ENCODE measurements at places on chromosomes 1 and 21.

DNA sequence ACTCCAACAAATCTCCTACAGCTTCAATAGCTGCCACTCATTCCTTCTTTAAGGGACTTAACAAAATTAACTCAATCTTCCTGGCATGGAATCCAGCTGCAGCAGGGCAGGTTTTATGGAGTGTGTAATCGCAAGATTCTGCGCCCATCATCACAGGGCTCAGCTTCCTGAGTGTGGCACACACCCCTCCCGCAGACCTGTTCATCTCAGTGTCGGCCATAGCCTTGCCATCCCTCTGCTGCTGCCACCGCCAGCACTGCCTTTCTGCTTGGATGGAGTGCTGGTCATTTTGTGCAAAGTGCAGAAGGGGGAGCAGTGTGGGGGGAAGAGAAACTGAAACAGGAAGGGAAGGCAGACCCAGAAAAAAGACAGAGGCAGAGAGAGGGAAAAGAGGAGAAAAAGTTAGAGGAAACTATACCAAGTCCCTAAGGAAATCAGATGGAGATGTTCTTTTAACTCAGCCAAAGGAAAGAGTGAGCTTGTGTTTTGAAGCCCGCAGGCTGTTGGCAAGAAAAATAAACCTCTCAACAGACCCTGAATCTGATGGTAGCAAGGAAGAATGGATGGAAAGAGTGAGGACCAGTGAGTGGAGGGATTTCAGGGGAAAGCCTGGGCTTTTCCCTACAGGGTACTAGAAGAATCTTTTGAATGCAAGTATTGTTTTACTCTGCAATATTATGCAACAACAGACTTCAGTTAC lies 324.2 kb downstream of the SEC16B start:
- DNase-seq: no peak

GRCh38 chr1:51907079-51907702 lies 28.7 kb upstream of the NRDC start:
- DNase-seq: no peak

GRCh38 chr1:91546876-91547275 lies 46.2 kb downstream of the CDC7 start:
- no peak for DNase-seq

- DNase-seq: no peak
These were observed 170.9 kb downstream of the C1orf21 start for GRCh38 chr1:184557423-184558347.

DNA sequence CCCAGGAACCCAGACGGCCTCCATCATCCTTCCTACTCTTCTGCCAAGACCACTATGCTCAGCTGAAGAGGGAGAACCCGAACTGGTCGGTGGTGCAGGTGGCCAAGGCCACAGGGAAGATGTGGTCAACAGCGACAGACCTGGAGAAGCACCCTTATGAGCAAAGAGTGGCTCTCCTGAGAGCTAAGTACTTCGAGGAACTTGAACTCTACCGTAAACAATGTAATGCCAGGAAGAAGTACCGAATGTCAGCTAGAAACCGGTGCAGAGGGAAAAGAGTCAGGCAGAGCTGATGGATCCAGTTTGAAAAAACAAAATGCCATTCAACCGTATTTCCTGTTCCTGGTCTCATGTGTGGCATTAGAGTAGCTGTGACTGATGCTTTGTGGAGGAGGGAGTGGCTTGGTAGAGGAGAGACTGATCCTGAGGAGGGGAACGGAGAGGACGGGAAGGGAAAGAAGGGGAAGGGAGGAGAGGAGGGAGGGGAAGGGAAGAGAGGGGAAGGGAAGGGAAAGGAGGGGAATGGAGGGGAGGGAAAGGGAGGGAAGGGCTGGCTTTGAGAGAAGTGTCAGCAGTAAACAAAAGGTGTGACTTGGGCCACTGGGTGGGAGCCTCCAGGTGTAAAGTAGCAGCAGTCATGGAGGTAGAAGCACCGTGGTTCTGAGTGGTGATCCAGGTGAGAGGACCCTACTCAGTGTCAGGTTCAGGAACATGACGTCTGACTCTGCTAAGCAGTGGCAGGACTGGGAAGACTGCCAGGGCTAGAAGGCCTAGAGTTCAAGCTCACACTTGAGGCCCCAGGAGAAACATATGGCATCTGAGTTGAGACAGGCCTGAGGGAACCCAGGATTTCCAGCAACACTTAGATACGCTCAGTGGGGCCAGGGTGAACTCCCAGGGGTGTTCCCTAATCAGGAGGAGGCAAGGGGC lies 846 bp downstream of the HMGB4 start:
- no peak for DNase-seq

DNA sequence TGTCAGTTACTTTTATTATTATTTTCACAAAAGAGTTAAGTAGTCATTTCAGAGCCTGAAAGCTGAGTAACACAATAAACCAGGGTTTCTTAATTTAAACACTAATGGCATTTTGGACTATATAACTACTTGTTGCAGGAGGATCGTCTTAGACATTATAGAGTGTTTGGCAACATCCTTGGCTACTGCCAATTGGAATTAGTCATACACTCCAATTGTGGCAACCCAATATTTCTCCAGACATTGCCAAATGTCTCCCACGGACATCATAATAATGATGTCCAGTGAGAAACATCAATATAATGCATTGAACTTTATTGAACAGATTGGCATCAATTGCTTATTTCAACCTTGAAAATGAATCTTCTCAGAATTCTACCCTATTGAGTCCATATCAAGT lies 441.9 kb upstream of the ADGRL4 start:
- no peak for DNase-seq

- no peak for DNase-seq
These were observed 59.8 kb downstream of the CAPN2 start for GRCh38 chr1:223771814-223772770.

GRCh38 chr1:107140703-107141490 lies at the start of gene NTNG1:
NTNG1 (plus strand) TSS chr1:107141039.
- DNase-seq: no peak

DNA sequence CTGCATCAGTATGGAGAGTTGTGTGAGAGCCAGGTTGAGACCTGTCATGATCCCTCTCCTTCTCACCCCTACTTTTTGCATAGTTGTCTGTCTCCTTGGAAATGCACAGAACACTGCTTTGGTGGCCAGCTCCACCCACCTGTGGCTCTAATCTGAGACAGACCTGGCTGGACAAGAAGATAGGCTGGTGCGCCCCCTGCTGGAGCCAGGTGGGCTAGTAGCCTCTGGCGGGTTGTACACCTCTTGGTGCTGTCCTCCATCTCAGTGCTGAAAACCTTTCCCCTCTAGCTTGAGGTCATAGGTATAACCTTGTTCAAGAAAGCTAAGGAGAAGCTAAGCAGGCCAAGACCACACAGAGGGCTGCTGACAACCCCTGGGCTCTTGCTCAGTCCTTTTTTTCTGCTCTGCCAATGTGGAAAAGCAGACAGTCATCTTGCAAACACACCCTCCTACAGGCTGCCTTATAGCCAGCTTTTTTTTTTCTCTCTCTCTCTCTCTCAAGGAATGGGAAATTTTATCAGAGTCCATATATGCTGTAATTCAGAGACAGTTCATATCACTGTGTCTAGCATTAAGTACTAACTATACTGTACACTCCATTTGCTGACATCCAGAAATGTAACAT lies 58.8 kb upstream of the SPATA6 start:
- DNase-seq: peak; percentile 67

DNA sequence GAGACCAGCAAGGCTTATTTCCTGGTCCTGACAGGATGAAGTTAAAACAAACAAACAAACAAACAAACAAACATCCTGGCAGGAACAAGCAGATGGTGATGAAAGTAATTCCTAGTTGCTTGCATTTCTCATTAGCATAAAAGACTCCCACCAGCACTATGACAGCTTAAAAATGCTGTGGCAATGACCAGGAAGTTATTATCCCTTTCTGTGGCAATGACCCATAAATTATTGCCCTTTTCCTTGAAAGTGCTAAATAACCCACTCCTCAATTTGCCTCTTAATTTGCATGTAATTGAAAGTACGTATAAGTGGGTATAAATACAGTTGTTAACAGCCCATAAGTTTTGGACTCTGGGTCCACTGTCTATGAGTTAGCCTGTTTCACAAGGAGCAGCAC lies 727.6 kb upstream of the NEGR1 start:
- no peak for DNase-seq

GRCh38 chr1:27284425-27285273 lies 37.3 kb upstream of the TMEM222 start:
- DNase-seq: peak; percentile 80

DNA sequence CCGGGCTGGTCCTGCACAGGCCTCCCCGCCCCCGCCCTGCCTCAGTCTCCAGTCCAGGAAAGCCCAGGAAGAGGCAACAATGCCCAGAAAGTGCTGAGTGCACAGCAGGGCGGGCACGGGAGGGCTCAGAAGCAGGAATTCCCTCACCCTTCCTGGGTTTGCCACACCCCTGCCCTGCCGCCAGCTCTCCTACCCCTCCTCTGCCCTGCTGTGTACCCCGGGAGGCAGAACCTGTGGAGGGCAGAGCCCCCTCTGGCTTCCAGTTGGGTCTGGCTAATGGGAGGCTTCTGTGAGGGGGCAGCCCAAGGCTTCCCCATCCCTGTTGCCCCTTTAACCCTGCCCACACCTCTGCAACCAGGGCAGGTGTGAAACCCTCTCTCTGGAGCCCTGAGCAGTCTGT lies 47.5 kb upstream of the CSF3R start:
- DNase-seq: no peak

DNA sequence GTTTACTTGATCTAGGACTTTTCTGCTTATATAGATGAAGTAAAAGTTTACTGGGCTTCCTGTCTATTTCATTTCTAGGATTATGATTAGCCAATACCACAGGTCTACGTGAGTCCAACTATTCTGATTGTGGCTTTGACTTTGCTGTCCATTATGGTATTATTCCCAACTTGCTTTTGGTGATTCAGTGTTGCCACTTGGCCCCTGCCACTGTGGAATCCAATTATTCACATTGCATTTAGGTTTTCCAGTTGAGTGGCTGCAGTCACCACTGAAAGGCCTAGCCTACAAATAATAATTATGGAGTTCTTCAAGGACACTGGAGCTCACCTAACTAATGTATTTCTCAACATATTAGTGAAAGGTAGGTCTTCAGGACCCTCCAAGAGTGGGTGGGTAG lies 574.3 kb upstream of the USP24 start:
- no peak for DNase-seq

GRCh38 chr1:219081943-219082925 lies 91.4 kb upstream of the LYPLAL1 start:
- DNase-seq: no peak

DNA sequence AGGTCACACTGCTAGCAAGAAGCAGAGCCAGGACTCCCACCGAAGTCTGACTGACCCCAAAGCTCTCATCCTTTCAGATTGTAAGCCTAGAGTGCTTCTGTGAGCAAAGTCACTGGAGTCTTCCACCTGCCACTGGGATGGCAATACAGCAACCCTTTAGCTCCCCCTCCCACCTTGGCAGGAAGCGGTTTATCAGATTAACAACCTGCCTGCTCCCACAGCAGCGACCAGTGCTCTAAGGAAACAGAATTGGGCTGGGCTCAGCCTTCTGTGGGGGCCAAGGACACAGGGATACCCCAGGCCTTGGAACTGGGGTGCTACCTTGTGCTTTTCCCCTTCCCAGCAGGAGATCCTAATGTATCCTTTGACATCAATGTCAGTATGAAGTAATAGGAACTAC lies 76.0 kb downstream of the GFI1 start:
- no peak for DNase-seq

- DNase-seq: peak; percentile 19
These were observed 1.5 kb downstream of the ZNF684 start for GRCh38 chr1:40532844-40533424.
